ENCODE measurements at places on chromosomes 12 and 14.
A peak's percentile ranks its signal among the peaks of the same experiment; 100 is the strongest.

- DNase-seq, result no peak
These were observed 1.1 kb downstream of the IFNG start for GRCh38 chr12:68158432-68158831.

DNA sequence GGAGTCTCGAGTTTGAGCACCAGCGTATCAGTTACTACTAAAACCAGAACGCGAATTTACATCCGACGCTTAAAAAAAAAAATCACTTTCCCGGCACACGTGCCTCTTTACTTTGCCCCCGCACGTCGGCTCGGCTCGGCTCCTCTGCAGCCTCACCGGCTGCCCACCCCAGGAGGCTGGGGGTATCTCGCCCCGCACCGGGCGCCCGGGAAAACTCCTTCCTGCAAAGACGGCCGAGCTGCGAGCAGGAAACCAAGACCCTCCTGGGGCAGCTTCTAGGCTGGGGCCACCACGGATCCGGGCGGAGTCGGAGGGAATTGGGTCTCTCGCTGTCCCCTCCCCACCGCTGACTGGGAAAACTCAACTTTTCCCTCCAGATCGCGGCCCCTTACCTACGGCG, 610 bp downstream of the VSIG10 start:
- no peak for DNase-seq

DNA sequence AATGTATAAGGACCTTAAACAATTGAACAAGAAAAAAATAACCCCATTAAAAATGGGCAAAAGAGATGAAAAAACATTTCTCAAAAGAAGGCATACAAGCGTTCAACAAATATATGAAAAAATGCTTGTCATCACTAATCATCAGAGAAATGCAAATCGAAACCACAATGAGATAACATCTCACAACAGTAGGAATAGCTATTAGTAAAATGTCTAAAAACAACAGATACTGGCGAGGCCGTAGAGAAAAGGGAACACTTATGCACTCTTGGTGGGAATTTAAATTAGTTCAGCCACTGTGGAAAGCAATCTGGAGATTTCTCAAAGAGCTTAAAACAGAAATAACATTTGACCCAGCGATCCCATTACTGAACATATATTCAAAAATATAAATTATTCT, 769.8 kb upstream of the MGAT4C start:
- no peak for DNase-seq

GRCh38 chr12:98439471-98439951, 75.9 kb upstream of the TMPO start:
- no peak for DNase-seq

- DNase-seq, result no peak
These were observed 268.9 kb downstream of the SUDS3 start for GRCh38 chr12:118645219-118645618.

DNA sequence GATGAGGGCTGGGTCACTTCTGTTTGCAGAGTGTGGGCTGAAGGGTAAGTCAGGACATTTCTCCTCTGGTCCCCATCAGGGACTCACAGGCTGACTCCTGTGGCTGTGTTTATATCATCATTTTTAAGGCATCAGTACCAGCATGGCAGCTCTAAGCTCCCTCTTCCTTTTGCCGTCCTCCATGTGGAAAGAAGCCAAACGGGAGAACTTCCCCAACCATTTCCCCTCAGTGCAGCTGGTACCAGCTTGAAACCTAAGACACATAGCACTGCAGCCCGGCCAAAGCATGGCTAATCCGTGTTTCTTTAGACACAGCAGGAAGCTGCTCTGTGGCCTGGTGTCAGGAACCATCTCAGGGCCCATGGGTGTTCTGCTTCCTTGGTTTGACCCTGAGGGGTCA, 31.9 kb upstream of the ATP2A2 start:
- DNase-seq, result no peak

GRCh38 chr12:51205350-51205749, 12.5 kb downstream of the POU6F1 start:
- DNase-seq, result no peak

DNA sequence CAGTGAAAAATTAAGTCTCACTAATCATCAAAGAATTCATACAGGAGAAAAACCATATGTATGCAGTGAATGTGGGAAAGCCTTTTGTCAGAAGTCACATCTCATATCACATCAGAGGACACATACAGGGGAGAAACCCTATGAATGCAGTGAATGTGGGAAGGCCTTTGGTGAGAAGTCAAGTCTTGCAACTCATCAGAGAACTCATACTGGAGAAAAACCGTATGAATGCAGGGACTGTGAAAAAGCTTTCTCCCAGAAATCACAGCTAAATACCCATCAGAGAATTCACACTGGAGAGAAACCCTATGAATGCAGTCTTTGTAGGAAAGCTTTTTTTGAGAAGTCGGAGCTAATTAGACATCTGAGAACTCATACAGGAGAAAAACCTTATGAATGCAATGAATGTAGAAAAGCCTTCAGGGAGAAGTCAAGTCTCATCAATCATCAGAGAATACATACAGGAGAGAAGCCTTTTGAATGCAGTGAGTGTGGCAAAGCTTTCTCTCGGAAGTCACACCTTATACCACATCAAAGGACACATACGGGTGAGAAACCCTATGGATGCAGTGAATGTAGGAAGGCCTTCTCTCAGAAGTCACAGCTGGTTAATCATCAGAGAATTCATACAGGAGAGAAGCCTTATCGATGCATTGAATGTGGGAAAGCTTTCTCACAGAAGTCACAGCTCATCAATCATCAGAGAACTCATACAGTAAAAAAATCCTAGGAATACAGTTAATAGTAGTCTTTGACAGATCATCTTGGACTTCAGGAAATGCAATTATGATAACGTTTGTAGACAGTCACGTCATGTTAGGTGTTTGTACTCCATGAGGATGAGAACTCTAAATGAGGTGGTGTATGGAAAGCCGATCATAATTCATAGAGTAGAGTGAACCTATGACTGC, 21.1 kb downstream of the ZNF84 start:
- DNase-seq, result no peak

DNA sequence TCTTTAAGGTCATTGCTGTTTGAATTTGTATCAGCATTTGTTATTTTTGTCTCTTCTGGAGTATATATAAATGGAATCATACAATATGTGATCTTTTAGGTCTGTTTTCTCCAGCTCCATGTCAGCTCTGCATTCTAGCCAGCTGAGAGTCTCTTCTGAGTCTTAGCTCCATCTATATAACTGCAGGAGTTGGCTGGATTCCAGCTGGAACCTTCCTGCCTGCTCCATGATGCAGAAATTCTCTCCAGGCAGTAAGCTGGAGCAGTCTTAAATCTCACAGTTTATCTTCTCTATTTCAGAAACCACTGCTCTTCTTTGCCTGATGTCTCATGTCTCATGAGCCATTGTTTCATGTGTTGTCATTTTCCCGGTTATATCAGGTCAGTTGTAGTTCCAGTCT, 827.6 kb downstream of the NRXN3 start:
- no peak for DNase-seq

DNA sequence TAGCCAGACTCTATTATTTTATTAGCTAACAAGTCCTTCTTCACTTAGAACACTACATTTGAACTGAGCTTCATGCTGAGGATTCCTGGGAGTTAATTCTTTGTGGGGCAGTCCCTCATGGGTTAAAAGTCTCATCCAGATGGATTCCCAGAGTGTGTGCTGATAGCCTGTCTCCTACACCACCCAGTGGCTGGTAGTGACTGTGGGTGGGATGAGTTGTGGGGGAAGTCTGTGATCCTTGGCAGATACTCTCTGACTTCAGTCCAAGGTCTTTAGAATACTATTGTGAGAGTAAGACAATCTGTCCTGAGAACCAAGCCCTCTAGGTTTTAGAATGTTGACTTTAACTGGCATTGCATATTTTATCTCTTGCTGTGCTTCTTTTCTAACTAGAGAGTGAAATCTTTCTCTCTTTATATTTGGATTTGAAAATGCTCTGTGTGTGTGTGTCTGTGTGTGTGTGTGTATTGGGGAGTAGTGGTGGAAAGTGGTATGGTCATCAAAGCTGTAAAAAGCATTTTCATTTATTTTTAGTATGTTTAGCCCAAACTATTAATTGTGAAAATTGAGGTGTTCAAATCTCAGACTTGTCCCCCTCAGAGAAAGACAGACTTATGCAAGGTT, 37.3 kb downstream of the AKAP6 start:
- DNase-seq, result peak; percentile 17

DNA sequence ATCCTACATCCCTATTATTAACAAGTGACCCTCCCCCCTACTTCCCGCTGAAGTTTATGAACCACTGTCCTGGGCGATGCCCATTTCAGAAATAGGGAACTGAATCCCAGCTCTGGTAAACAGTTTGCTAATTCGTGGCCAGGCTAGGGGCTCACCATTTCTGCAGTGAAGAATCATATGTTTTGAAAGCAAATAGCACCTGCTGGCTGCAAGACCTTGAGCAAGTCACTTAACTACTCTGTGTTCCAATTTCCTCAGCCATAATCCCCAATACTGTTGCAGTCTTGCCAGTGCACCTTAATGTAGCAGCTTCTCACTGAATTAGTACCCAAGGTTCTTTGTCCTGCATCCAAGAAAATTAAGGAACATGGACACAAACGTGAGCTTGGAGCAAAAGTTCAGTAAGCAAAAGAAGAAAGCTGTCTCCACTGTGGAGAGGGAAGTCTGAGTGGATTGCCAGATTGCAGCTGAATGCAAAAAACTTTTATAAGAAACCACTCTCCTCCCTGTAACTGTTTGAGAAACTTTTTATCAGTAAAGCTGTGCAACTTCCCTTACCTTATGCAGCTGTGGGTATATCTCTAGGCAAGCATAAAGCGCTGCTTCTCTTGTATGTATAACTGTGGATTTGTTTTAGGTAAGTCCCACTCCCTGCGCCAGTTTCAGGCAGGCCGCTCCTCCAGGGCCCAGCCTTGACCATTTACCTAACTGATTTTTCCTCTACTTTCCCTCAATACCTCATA, 824 bp downstream of the OAS1 start:
- DNase-seq, result no peak

DNA sequence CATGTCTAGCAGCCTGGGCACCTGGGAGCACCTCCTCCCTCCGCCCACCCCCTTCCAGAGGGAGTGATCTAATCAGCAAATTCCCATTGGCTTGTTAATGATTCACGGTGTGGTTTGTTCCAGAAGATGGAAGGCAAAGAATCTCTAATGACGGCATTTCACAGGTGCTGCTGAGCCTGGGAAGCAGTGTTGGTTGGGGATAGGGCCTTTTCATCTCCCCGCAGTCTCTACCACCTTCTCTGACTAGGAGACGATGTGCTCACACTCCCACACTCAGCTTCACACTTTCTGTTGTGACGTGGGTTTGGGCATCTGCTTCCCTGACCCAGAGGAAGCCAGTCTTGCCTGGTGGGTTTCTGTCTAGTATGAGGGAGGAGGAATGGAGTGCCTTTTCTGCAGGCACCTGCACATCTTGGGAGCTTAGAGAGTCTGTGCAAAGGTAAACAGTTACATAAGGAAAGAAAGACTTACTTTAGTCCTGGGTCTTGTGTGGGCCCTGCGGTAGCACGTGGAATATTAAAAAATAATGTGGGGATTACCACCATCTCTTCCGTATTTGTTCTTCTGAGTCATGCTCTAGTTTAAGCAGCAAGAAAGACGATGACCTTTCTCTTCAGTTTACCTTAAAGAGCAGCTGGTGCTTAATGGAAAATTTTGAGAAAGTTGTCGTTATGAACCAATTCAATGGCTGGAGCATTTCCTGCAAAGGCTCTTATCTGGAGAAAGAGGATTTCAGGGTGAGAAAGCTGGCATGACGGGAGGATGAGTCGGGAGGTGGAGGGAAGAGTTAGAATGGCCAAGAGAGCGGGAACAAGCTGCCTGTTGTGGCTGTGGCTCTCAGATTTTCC, 70.6 kb upstream of the ARHGAP5 start:
- no peak for DNase-seq

DNA sequence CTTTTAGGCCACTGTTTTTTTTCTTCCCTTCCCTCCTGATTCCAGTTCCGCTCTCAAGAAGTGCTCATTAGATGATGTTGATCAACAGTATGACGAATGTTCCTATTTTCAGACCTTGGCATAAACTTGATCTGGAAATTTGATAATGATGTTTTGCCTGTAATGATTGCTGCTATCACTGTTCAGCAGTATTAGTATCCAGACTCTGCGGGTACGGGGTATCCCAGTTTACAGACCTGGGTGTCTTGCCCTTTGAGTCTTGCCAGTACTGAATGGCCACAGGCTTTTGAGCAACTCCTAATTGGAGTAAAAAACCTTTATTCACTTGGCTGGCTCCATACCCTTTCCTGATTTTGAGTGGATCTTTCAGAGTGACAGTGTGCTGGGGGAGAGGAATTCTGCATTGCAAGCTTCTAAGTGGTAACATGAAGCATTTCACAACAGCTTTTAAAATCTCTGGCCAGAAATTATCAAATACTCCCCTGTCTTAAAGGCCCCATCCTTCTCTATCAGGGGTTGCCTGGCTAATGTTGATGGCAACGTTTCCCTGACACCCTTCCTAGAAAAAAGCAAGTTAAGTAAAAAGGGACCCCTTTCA, 5.9 kb upstream of the ASB8 start:
- no peak for DNase-seq

DNA sequence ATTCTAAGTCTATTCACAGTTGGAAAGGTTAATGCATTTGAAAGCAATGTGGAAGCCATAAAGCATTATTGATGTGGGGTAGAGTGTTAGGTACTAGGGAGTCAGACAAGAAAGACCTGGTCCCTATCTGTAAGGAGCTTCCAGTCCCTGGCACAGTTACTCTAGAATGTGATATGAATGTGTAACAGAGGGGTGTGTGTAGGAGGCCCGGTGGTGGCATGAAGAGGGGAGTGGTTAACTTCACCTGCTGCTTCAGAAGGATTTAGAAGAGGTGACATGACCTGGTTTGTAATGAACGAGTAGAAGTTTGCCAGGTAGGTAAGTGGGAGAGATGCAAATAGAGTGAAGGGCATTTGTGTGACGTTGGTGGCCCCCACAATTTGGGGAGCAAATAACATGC, 15.1 kb upstream of the GALNT6 start:
- no peak for DNase-seq

Measured in hypothalamus (tissue), 51 donors.